H1 (cell line): ENCODE measurements at places on chromosomes 3 and 15.

DNA sequence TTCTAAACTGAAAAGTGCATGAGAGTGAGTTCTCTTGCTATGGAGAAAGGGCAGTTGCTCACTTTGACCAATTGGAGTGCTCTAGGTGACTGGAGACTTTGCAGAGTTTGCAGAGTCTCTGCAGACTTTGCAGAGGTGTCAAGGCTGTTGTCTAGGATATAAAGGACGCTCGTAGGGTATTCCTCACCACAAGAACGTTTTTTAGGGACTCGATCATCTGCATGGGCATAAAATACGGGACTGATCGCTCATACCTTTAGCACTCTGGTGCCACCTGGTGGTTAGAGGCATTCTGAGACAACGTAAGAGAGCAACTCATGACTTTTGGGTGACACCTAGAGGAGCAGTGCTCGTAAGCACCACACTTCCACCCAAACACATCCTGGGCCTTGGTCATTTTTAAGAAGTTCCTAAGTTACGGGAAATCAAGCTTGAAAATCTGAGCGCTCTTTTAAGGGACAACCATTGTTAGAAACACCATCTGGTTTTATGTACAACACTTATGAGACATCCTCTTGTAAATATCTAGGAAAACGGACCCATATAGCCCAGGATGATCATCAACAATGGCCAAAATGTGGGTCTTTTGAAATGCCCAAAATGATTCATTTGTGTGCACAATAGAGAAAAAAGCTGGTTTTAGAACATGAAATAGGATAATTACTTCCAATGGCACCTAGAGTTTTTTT lies 51.6 kb upstream of the XCR1 start:
- peak; percentile 91 for DNase-seq
- H3K4me1 ChIP-seq: no peaks in the 10 kb centered on the region
- no peak overlapping the region for H3K4me3 ChIP-seq
- H3K36me3 ChIP-seq: no peaks in the 10 kb centered on the region
- H3K27me3 ChIP-seq: no peaks in the 10 kb centered on the region

DNA sequence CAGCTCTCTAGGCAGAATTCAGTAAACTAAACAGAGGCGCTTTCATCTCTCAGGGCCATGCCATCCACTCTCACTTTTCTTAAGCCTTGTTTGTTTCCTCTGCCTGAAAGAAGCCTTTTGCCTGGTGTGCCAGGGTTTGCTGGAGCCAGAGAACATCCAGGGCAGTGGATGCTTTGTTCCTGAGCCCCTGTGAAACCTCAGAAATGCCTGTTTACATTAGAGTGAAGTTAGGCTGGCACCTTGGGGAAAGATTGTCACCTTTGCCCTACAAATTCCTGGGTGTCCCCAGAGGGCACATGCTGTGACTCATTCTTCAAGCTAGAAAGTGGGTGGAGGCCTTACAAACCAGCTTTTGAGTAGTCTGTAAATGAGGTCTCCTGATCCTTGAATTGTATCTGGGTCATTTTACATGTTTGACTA lies 10.7 kb upstream of the TRAK1 start:
- H3K36me3 ChIP-seq: no peaks in the 10 kb centered on the region
- DNase-seq: no peak
- no peaks in the 10 kb centered on the region for H3K27me3 ChIP-seq
- H3K4me1 ChIP-seq: peaks cover 6% of the 10 kb centered on the region

DNA sequence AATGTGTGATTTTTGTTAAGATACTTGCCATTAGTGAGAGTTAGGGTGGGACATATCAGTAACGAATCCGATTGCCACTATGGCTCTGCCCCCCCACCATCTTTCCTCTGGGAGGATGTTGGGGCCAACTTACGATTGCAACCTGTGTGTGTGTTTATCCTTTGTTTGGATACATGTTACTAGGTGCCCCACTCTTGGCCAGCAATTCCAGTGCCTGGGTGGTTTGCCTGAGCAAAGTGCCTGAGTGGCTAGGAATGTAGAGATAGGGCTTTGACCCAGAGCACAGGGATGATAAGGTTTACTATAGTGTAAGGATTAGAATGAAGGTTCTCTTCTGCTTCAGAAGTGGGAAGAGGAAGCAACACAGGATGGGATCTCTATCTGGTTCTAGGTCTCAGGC lies 231.8 kb downstream of the TP63 start:
- DNase-seq: no peak
- H3K4me1 ChIP-seq: no peaks in the 10 kb centered on the region
- H3K27ac ChIP-seq: no peak overlapping the region
- H3K36me3 ChIP-seq: no peaks in the 10 kb centered on the region
- H3K27me3 ChIP-seq: no peaks in the 10 kb centered on the region

DNA sequence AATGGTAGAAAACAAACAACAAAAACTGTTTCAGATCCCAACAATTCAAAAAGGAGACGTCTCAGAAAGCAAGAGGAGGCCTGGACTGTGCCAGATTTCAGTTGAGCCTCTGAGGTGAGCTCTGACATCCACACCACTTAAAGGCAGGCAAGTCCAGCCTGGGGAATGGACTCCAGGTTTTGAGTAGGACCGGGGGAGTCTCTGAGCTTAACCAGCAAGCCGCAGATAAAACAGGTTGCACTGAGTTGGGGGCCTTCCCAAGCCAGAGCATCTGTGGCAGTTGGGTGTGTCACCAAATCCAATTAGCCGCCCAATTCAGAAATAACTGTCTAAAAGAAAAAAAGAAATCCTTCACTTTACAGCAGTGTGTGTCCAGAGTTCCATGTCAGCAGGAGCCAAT lies 54.7 kb downstream of the OXNAD1 start:
- H3K36me3 ChIP-seq: peaks cover 6% of the 10 kb centered on the region
- H3K27me3 ChIP-seq: no peaks in the 10 kb centered on the region
- no peaks in the 10 kb centered on the region for H3K4me1 ChIP-seq
- H3K27ac ChIP-seq: no peak overlapping the region

DNA sequence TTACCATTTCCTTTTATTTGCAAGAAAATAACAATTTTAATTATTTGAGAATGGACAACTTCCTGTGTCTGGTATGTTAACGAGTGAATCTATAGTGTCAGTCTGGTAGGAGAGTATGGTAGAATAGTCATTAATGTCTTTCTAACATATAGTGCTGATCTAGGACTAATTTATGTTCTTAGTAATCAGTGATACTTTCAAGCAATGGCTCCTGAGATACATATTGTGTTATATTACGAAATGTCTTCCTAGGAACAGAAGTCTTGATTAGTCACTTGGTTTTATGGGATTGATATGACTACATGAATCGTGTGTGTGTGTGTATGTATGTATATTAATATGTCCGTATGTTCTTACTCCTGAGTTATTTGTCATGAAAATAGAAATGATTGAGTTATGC lies 66.6 kb upstream of the PAQR5 start:
- no peaks in the 10 kb centered on the region for H3K36me3 ChIP-seq
- no peak overlapping the region for H3K27ac ChIP-seq
- no peaks in the 10 kb centered on the region for H3K4me1 ChIP-seq
- no peak overlapping the region for H3K4me3 ChIP-seq

GRCh38 chr15:95865330-95865739 lies 465.2 kb upstream of the NR2F2 start:
- H3K36me3 ChIP-seq: no peaks in the 10 kb centered on the region
- H3K27me3 ChIP-seq: no peaks in the 10 kb centered on the region
- DNase-seq: no peak
- no peak overlapping the region for H3K4me3 ChIP-seq

- no peak overlapping the region for H3K4me3 ChIP-seq
- no peaks in the 10 kb centered on the region for H3K27me3 ChIP-seq
- H3K27ac ChIP-seq: no peak overlapping the region
- H3K36me3 ChIP-seq: no peaks in the 10 kb centered on the region
- H3K4me1 ChIP-seq: no peaks in the 10 kb centered on the region
Measured at GRCh38 chr15:93420050-93420452, 331.0 kb upstream of the RGMA start.

DNA sequence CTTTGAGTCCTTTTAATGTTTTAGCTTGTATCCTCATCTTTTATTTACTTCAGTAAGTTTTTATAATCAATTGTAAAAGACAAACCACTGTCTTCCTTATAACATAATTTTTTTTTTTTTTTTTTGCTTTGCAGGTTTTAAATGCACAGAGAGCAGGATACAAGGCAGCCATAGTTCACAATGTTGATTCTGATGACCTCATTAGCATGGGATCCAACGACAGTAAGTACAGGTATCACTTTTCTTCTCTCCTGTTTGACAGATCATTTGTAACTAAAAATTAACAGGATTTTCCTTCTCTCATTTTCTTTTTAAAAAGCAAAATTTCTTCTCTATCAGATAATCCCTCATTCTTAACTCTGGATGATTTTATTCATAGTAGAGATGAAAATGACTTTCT lies 75.4 kb downstream of the PFN2 start:
- H3K36me3 ChIP-seq: no peaks in the 10 kb centered on the region
- H3K27ac ChIP-seq: no peak overlapping the region
- DNase-seq: no peak
- H3K27me3 ChIP-seq: no peaks in the 10 kb centered on the region
- H3K4me1 ChIP-seq: no peaks in the 10 kb centered on the region

DNA sequence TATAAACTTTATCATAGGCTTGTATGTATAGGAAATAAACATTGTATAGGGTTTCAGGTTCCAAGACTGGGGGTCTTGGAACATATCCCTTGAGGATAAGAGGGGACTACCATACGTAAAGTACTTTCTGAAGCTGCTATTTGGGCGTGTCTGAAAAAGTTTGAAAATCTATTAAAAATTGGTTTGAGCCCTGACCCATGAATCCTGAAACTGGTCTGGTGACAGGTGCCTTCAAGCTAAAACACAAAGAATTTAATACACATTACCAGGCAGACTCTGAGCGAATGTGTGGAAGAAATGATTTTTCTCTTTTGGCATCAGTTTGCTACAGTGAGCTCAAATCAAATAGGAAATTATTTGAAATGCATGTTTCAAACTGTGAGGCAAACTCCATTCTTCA lies 16.3 kb downstream of the TF start:
- H3K36me3 ChIP-seq: no peaks in the 10 kb centered on the region
- H3K27me3 ChIP-seq: no peaks in the 10 kb centered on the region
- 0 out of 2 replicates have a peak, but pooled peaks cover 1% of the 10 kb centered on the region for H3K4me1 ChIP-seq
- no peak for DNase-seq

GRCh38 chr3:127820221-127820825 lies 2.0 kb downstream of the MGLL start:
- H3K36me3 ChIP-seq: no peaks in the 10 kb centered on the region
- peaks cover 31% of the 10 kb centered on the region for H3K27me3 ChIP-seq
- H3K4me3 ChIP-seq: no peak overlapping the region
- no peaks in the 10 kb centered on the region; the same call in none of the 2 replicates for H3K4me1 ChIP-seq
- DNase-seq: no peak

GRCh38 chr15:68384451-68385239 lies 47.3 kb downstream of the ITGA11 start:
- H3K36me3 ChIP-seq: no peaks in the 10 kb centered on the region
- no peaks in the 10 kb centered on the region for H3K27me3 ChIP-seq
- no peak overlapping the region for H3K4me3 ChIP-seq
- DNase-seq: no peak
- no peaks in the 10 kb centered on the region for H3K4me1 ChIP-seq

DNA sequence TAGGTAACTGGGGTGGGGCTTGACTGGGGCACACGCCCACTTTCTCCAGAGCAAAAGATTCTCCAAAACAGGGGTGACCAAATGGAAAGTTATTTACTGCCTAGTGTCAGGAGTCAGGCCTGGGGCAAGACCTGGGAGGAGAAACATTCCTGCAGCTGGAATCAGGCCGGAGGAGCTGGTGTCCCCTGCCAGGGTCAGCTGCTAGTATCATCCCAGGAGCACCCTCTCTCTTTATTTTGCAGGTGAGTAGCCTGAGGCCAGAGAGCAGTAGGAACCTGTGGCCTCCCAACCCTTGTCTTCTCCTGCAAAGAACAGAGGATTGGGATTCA lies 32.9 kb downstream of the DNAJB8 start:
- H3K27me3 ChIP-seq: peaks cover 44% of the 10 kb centered on the region
- H3K4me1 ChIP-seq: peaks cover 23% of the 10 kb centered on the region
- H3K4me3 ChIP-seq: no peak overlapping the region
- no peaks in the 10 kb centered on the region for H3K36me3 ChIP-seq
- DNase-seq: no peak

- peaks cover 8% of the 10 kb centered on the region for H3K4me1 ChIP-seq
- H3K4me3 ChIP-seq: peak overlapping the region; percentile 72
Measured at GRCh38 chr15:70853318-70853972, 512 bp downstream of the LARP6 start.

GRCh38 chr3:48187579-48188265 lies 495 bp downstream of the CDC25A start:
- peak; percentile 59 for DNase-seq
- peak overlapping the region; percentile 74 for H3K27ac ChIP-seq
- peaks cover 9% of the 10 kb centered on the region for H3K4me1 ChIP-seq
- peaks cover 33% of the 10 kb centered on the region for H3K36me3 ChIP-seq
- H3K27me3 ChIP-seq: no peaks in the 10 kb centered on the region

- H3K4me1 ChIP-seq: no peaks in the 10 kb centered on the region
- H3K4me3 ChIP-seq: no peak overlapping the region
- peaks cover 66% of the 10 kb centered on the region for H3K36me3 ChIP-seq
- no peaks in the 10 kb centered on the region for H3K27me3 ChIP-seq
- 0 out of 2 replicates have a peak overlapping the region, but pooled peaks have one; percentile 17 for H3K27ac ChIP-seq
Measured at GRCh38 chr15:39961051-39961450, 27.1 kb downstream of the EIF2AK4 start.

GRCh38 chr15:68431792-68432401 lies at the start of gene ITGA11:
TSS of gene ITGA11 (minus strand) at chr15:68432163. CDS start at chr15:68432066, 97 bp downstream.
- no peaks in the 10 kb centered on the region for H3K4me1 ChIP-seq
- peak; percentile 87 for DNase-seq

GRCh38 chr15:95872366-95872771 lies 458.1 kb upstream of the NR2F2 start:
- H3K36me3 ChIP-seq: no peaks in the 10 kb centered on the region
- no peak overlapping the region for H3K4me3 ChIP-seq
- H3K4me1 ChIP-seq: peaks cover 3% of the 10 kb centered on the region; the same call in 1 of the 2 replicates
- H3K27me3 ChIP-seq: no peaks in the 10 kb centered on the region

DNA sequence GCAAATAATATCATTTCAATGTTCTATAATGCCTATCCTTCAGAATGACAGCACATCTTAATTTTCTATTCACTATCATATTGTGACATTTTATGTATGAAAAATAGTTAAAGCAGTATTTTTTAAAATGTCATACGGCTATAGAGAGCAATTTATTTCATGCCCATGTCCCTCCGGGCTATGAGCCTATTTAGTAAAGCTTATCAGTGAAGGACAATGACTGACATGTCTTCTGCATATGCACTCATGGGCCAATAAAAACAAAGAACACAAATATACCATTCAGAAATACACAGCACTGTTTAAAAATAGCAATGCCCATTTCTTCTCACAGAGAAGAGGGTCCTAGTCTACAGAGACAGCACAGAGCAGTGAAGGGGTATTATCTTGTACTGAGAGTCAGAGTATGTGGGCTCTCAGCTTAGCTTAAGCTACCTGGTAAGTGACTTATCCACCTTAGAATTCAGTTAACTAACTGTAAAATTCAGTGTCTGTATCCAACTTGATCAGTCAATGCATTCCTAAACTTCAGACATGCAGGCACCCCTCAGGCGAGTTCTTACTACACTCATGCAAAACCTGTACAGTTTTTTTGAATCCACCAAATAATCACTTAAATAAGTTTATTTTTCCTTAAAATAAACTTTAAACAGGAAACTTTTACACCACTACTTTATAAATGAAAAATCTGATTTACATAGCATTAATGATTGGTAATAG lies 9.0 kb downstream of the GOLIM4 start:
- H3K36me3 ChIP-seq: no peaks in the 10 kb centered on the region
- H3K4me1 ChIP-seq: peaks cover 3% of the 10 kb centered on the region; the same call in 1 of the 2 replicates
- no peak overlapping the region for H3K4me3 ChIP-seq

GRCh38 chr3:148075771-148076716 lies 621.7 kb upstream of the AGTR1 start:
- no peaks in the 10 kb centered on the region for H3K36me3 ChIP-seq
- H3K27me3 ChIP-seq: no peaks in the 10 kb centered on the region
- no peak overlapping the region for H3K4me3 ChIP-seq
- no peak overlapping the region for H3K27ac ChIP-seq
- no peaks in the 10 kb centered on the region for H3K4me1 ChIP-seq

GRCh38 chr3:23840521-23840920 lies 34.8 kb downstream of the UBE2E1 start:
- no peaks in the 10 kb centered on the region for H3K36me3 ChIP-seq
- no peak overlapping the region for H3K27ac ChIP-seq
- peaks cover 4% of the 10 kb centered on the region for H3K4me1 ChIP-seq
- H3K27me3 ChIP-seq: no peaks in the 10 kb centered on the region
- no peak for DNase-seq
